Common myeloid progenitor, CD34-positive (primary cell): ENCODE measurements at places on chromosomes 12 and 14.

DNA sequence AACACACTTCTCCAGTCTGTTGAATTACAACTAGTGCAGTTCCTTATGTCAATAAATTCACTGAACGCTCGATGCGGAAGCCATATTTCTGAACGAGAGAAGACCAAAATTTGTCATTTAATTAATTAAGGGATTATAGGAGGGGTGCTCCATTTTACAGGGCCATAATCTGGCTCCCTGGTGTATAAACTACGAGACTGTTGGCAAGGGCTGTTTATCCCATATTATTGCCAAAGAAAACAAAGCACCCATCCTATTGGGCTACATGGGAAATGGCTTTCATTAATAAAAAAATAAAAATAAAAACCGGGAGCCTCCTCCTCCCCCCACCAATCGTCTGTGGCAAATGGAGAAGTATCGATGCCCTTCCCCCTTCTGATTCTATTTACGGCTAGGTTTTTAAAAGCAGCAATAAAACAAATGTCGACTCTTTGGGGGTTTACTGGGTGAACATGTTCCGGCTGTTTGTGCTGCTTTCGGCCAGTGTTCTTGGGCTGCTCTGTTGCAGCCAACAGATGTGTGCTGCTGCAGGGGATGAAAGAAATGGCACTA, 24.8 kb downstream of the ATF7 start:
- DNase-seq, result no peak

- DNase-seq, result no peak
Observed at GRCh38 chr12:89824822-89825221, 116.2 kb upstream of the ATP2B1 start.

DNA sequence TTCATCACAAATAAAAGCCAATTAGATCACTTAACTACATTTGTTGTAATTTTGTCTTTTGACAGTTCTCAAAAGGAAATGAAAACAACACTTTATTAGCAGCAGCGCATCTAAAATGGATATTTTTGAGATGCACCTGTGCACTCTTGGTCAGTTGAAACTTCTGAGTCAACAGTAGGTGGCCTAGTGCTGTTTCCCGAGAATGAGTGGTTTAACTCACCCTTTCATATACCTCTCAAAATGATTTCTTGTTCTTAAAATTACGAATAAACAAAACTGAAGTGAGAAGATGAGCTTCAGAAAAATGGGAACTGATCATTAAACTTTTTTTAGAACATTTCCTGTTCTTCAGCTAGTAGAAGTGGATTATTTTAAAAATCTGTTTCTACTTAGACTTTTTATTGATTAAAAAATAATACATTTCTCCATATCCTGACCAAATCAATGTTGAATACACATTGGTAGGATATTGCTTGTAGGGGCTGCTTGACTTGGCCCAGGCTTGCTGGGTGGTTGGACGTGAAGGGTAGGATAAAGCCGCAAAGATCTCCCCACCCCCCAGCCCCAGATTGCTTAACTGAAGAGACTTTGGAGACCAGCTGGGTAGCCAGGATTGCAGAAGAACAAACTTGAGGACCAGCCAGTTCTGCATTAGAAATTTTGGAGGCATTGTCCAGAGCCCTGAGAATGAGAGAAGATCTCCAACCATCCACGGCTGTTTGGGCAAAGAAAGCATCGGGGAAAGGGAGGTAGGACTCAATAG, 22.3 kb upstream of the STK38L start:
- DNase-seq, result no peak

DNA sequence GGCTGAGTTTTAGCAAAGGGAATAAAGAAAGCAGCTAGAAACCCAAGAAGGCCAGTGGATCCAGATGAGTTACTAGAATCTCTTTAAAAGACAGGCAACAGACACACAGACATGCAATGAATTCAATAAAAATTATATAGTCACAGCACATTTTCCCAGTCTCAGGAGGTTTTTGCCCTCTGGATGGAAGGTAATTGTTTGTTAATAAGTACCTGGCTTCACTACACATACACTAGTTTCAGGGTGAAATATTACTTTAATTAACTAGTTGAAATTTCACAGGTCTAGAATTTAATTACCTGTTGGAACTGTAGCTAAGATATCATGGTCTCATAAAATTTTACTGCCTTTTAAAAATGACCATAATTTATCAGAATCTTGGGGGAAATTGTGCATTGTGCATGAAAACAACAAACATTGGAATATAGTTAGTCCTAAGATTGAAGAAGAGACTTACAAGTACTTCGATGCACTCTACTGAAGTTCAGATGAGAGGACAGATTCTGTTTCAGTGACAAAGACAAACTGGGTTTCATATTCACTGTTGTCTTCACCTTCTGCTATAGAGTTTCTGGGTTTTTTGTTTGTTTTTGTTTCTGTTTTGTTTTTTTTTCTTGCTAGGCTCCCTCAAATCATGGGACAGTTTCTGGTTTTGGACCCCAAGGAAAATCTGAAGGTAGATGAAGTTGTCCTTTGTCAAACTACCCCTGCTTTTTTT, 277.0 kb upstream of the GARIN6 start:
- DNase-seq, result no peak

DNA sequence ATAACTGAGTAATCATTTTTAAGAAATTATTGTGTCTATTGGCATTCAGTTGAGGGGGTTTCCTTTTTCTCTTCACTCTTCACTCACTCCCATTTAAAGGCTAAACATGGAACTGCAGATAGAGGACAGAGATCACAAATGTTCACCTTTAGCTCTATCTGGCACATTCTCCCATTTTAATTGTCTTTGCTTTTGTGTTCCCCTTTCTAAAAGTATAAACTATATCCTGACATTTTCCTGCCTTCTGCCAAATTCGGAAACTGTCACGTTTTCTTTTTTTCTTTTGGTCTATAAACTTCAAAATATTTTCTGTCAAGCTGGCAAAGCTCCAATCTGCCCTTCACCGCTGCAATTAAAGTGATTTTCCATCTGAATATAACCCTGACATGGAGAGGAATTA, 219.8 kb upstream of the CDKN3 start:
- no peak for DNase-seq

- no peak for DNase-seq
Observed at GRCh38 chr12:50672158-50672557, 91.7 kb upstream of the ATF1 start.

DNA sequence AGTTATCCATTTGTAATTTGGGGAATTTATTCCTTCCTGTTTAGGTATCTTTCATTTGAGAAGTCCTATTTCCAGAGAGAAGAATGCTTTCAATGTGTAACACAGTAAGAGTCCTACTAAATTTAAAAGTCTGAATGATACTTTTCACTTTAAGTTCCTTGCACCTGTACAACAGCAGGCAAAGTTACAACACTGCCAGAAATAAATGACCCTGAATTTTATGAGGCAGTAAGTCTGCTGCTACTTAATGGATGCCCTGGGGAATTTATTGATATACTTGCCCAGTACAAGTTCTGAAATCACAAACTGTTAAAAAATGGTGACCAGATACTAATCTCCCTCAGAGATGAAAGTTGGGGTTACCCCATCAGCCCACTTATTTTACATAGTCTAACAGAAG, 53.1 kb downstream of the NTS start:
- DNase-seq, result no peak

DNA sequence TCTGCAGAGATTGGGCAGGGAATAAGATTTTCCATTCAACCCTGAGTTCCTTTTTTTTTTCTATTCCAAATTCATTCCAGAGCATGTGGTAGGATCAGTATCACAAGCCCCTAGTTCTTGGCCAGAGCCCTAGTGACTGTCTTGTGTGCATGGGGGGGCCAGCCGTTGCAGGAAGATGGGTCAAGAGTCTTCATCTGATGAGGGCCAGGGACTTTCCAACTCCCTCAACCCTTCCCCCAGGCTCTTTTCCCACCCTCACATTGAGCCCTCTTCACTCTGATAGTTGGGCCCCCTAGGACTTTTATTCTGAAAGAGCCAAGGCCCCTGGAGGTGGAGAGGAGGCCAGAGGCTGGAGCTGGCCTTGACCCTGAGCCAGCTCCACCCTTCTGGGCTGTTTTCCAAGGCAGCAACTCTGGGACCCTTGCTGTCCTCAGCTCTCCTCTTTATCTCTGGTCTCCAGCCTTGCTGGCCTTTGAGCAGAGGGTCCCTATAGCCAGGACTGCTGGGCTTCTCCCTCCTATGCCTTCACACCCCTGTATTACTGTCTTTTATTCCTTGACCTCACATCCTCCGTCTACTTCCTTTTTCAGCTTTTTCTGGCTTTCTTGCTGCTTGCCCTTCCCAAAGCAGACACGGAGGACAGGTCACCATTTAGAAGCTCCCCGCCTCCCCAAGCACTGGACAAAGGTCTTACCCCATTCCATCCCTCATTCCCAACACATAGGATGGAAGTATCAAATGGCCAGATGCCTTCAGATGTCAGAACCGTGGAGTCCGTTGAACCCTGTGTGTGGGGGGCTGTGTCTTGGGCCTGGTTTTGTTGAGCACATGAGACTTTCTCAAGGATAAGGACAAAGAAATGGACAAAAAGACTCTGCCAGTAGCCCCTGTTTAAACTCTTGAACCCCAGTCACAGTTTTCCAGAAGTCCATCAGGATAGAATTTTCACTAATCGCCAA, 5.6 kb downstream of the RBP5 start:
- DNase-seq, result no peak

- DNase-seq, result no peak
Observed at GRCh38 chr14:91363776-91364523, 53.7 kb downstream of the CCDC88C start.

DNA sequence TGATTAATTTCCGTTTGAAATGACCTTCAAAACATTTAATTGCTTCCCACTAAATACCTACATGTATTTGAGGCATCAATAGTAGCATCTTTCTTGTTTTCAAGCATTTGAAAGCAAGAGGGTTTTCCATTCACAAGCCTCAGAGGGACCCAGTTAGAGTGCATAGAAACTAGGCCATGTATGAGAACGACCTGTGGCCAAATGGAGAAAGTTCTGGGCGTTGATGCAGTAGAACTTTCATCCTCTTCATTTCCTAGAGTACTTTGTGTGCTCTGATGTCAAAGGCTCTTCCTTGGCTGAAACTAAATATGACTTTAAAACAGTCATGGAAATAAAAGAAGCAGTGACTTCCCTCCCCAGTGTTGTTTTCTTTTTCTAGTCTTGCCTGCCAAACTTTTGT, 944 bp upstream of the DHRS7 start:
- peak; percentile 34 for DNase-seq

- DNase-seq, result no peak
Observed at GRCh38 chr14:56027916-56028712, 90.1 kb upstream of the PELI2 start.

DNA sequence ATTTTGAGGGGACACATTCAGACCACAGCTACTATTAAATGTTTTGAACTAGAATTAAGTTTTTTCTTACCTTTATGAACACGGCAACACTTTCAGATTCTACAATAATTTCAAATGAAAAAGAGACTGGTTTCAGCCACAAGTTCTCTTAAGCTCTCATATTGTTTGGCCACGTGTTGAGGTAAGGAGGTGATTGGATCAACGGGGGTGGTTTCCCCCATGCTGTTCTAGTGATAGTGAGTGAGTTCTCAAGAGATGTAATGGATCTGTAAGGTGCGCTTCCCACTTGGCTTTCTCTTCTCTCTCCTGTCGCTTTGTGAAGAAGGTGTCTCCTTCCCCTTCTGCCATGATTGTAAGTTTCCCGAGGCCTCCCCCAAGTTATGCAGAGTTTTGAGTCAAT, 48.9 kb upstream of the DYRK2 start:
- no peak for DNase-seq

DNA sequence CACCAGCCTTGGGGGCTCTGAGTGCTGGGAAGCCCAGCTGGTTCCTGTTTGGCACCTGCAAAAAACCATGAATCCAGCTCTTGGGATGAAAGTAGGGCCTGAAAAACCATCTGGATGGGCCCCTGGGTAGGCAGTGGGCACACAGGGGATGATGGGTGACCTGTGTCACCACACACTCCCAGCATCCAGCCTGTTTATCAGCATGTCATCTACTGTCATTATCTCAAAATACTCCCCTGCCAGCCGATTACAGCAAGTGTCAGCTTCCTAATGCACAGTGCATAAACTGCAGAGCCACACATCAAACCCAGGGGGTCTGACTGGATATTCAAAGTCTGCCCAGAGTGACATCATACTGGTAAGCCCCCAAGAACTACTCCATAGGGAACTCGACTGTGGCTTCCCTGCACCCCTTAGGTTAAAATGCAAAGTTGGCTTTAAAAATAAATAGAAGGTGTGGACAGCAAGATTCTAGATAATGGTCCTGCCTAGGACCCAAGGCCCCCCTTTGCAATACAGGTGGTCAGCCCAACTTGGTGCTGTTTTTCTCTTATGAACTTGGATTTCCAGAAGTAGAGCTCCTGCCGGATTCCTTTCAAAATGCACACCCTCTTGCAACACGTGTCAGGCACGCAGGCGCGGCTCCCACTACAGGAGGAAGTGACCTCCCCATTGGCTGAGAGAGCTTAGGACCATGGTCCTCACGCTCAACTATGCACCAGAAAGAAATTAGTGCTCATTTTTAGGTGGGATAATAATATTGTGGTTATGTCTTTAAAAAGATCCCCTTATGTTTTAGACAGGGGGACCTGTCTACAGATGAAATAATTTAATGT, 94.1 kb downstream of the GCH1 start:
- no peak for DNase-seq

GRCh38 chr14:31278883-31279282, 71.3 kb upstream of the HECTD1 start:
- peak; percentile 37 for DNase-seq

- DNase-seq, result no peak
Observed at GRCh38 chr14:33114331-33114730, 175.7 kb downstream of the NPAS3 start.

DNA sequence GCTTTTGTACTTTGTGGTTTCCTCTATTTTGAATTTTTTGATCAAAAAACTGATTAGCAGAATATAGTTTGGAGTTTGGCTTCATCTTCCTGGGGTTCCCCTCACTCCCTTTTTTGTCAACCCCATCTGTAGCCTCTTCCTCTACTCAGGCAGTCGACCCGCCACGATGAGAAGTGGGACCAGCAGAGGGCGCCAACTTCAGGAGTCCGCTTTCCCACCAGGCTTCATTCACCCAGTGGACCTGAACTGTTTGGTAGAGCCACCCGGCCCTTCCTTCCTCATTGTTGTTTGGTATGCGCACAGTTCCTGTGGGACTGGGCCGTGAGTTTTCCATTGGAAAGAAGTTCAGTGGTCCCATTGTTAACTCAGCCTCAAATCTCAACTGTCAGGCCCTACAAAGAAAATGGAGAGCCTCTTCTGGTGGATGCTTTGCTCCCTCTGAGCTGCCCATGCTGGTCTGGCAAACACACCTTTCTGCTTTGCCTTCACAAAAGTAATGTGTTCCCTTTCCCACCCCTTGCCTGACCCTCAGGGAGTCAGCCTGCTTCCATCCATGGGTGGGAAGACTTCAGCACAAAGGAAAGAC, 21.7 kb downstream of the TMBIM6 start:
- peak; percentile 77 for DNase-seq

GRCh38 chr12:84786622-84787021, 126.0 kb downstream of the SLC6A15 start:
- DNase-seq, result no peak

GRCh38 chr12:125194163-125194773, 129.0 kb downstream of the AACS start:
- DNase-seq, result peak; percentile 41

GRCh38 chr12:46478123-46478522, 105.5 kb upstream of the SLC38A2 start:
- DNase-seq, result no peak

GRCh38 chr12:60335745-60336144, 739.9 kb downstream of the SLC16A7 start:
- no peak for DNase-seq
